ENCODE measurements at places on chromosomes 12 and 14.

DNA sequence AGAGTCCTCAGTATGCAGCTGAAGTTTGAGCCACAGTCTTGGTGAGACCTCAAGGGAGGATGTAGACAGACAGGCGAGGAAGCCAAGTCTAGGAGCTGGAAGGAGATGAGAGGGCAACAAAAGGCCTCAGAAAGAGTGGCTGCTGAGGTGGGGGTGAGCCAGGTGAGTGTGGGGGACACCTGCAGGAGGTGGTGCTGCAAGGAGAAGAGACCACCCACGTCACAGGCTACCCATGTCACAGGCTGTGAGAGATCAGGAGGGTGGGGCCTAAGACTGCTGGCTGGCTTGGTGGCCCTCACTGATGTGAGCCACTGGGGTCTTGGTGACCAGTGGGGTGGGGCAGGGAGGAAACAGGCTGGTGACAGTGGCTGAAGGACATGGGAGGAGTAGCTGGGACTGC lies 97.3 kb downstream of the KIF26A start:
- DNase-seq = no peak

DNA sequence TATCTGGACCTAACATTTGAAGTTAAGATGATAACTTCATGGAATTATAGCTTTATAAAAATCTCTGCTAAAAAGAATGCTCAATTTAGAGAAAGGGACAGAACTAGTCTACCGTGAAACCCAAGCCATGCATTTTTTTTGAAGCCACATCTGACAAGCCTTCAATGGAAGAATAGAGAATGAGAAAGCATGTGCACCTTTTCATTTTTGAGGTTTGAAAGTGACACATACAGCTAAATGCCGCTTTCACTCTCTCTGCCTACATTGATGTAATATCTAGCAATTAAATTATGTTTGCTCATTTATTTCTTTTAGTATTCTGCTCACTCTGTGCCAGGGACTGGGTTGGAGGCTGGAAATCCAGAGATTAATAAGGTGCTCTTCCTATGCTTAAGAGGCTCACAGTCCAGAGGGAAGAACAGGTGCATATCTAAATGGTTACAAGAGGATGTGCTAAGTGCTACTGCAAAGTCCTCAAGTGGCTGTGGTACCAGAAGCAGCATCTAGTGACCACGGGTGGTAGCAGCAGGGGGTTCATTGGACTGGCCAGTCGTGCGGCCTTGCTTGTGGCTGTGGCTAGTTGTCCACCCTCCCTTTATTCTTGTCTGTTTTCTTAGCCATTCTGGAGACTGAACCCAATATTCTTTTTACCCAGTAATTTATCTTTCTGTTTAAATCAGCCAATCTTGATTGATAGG lies 60.4 kb downstream of the PPP1R36 start:
- DNase-seq = no peak

DNA sequence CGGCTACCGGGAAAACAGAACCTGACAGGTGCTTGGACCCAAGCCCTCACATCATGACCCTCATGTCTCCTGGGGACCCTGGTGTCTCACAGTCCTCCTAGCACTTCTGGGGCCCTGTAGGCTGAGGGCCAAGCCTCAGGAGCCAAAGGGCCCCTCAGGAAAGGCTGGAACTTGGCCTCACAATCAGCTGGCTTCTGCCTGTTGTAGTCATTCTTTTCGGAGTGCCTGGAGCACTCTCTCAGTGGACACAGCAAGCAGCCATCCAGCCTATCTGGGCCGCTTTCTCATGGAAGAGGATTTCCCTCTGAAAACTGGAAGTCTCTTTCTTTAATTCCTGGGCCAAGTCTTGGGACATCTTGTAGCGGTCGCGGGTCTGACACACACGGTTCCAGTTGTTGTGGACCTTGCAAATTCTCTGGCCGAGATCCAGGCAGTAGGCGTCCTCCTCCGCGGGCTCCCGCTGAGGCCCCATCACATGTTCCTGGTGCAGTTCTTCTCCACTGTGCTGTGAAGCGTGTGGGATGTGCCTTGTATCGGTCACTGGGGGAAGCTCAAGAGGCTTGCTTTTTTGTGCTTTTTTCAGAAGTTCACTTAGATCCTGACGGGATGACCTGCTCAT lies 169.3 kb downstream of the EMP1 start:
- DNase-seq = no peak

DNA sequence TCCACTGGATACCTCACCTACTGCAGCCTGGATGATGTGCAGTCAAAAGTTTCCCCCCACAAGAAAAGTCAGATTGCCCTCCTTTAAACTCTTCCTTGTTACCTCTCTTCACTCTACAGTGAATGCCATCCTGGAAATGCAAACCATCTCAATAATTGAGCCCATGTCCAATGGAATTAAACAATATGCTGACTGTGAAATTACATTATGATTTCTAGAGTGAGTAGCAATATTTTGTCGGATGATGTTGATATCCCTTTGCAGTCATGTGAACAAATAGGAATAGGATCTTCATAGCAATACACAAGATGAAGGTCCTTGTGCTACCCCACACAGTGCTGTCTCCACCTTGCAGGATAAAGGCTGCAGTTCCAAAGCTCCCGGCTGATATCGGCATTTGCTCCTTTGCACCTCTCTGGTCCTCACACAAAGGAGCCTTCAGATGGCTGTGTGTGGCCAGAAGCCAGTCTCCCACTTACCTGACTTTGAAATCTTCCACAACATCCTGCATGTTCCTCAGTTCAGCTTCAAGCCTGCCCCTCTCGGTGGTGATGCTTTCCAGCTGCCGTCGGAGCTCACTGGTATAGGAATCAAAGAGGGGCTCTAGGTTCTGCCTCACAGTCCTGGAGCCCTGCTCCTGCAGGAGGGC lies 1.5 kb downstream of the KRT75 start:
- no peak for DNase-seq

- no peak for DNase-seq
These were observed 9.0 kb upstream of the NKX2-1 start for GRCh38 chr14:36529062-36529461.

- no peak for DNase-seq
These were observed 98.0 kb downstream of the VCPKMT start for GRCh38 chr14:50018201-50018932.

- DNase-seq = no peak
These were observed 868.4 kb downstream of the DIO2 start for GRCh38 chr14:79342942-79343341.

DNA sequence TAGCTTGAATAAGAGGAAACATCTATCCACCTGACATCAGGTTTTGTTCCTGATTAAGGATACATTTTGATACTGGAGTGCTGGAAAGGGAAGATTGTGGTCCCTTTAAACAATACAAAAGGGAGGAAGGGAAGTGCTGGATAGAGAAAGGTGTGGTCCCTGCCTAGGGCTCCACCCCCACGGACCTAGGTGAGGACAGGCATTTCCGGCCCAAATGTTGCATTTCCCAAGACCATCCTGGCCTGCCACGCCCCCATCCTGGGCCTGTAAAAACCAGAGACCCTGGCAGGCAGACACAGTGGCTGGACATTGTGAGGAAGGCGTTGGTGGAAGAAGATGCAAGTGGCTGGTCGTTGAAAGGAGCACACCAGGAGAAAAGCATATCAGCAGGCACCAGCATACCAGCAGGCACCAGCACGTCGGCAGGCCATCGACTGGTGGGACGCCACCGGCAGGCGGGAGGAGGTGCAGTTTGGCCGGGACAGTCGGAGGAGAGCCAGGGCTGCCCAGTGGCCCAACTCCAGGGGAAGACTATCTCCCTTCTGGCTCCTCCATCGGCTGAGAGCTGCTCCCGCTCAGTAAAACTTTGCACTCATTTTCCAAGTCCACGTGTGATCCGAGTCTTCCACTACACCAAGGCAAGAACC lies 53.2 kb upstream of the AMN1 start:
- DNase-seq = no peak

- DNase-seq = no peak
These were observed 174.8 kb upstream of the RTL1 start for GRCh38 chr14:101078170-101078891.

GRCh38 chr12:51391283-51392123 lies at the start of gene GALNT6:
Gene GALNT6, minus strand, starts transcription at chr12:51391406. Its CDS starts 11,625 bp downstream, at chr12:51379781.
- DNase-seq = peak; percentile 32

GRCh38 chr14:24938593-24938992 lies 111.4 kb downstream of the STXBP6 start:
- no peak for DNase-seq

- no peak for DNase-seq
These were observed 302.0 kb downstream of the TRHDE start for GRCh38 chr12:72574138-72574537.

GRCh38 chr14:61494018-61494417 lies 172.6 kb downstream of the PRKCH start:
- no peak for DNase-seq

- DNase-seq = no peak
These were observed 12.5 kb downstream of the TM7SF3 start for GRCh38 chr12:27001663-27002062.

DNA sequence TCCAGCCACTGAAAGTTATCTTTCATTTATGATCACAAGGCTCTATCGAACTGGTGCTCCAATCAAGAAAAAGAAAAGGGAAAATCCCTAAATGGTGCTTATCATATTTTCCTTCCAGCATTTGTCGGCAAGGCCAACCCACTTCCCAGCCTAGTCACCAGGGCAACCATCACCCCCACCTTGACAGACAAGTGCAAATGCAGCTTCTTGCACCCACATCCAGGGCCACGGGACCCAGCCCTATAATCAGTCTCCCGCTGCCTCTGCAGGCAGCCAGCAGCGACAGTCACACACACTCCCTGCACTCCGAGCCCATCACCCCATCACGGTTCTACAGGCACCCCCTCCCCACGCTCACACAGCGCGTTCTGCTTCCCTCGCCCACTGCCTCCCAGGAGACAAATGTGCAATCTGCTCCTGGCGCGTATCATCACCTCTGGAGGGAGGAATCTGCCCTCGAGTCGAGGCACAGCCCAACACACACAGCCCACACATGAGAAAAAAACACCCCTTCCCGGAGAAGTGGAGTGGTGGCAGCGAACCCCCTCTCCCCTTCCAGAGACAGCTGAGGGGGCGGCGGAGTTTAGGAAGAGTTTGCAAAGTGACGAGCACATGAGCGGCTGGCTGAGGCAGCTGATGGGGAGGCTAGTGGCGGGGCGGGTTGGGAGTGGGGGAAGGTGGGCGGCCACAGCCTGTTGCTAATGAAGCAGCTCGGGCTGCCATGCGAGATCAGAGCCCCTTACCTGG lies 9.3 kb upstream of the PPP4R4 start:
- DNase-seq = no peak
